IPS DF 19.7 (cell line): ENCODE measurements at places on chromosomes 4 and X.

- DNase-seq: no peak
Measured at GRCh38 chr4:127822430-127822829, 40.3 kb downstream of the HSPA4L start.

GRCh38 chr4:123162859-123163258, 233.7 kb upstream of the SPRY1 start:
- no peak for DNase-seq

GRCh38 chr4:11589676-11590075, 161.0 kb upstream of the HS3ST1 start:
- no peak for DNase-seq

DNA sequence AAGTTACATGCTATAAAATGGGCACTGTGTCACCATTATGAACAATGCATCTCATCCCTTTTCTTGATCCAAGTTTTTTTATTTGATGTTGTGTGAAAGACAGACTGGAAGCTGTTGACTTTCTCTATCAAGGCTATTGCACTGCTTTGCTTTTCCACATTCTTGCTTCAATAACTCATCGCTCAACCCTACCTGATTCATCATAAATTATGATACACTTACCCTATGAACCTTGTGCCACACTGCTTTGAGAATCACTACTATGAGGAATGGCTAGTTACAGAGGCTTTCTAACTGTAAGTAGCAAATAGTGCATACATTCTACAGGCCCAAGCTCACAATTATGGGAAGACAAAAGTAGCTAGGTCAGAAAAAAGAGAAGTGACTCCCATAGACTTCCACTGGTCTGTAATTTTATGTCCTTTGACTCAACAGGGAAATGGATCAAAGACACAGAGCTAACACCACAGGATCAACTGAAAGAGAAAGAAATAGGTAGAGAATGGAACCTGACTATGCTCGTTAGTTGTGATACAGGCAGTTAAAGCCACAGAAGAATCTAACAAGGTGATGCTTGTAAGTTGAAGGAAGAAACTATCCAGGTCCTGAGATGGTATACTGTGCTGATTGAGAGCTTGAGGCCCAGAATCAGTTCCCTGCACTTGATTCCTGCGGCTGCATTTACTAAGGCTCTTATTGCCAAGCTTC, 163.5 kb downstream of the PPP3CA start:
- no peak for DNase-seq

- no peak for DNase-seq
Measured at GRCh38 chr4:10691651-10692050, 7.1 kb upstream of the CLNK start.

DNA sequence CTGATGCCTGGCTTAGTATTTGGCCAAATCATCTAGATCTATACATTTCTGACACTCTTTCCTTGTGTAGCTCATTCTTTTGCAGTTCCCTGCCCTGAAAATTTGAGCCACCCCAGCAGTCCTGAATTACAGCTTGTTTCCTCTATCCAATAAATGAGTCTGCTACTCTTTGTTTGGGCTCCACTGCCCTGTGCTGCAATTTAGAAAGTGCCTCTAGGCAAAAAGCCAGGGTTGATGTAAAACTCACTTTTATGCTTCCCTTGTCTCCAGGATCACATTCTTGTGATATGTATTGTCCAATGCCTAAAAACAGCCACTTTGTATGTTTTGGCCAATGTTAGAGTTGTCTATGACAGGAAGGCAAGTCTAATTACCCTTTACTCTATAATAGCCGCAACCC, 101.7 kb upstream of the MAP3K15 start:
- no peak for DNase-seq

- DNase-seq: no peak
Measured at GRCh38 chrX:123959281-123960063, 2.0 kb upstream of the STAG2 start.

DNA sequence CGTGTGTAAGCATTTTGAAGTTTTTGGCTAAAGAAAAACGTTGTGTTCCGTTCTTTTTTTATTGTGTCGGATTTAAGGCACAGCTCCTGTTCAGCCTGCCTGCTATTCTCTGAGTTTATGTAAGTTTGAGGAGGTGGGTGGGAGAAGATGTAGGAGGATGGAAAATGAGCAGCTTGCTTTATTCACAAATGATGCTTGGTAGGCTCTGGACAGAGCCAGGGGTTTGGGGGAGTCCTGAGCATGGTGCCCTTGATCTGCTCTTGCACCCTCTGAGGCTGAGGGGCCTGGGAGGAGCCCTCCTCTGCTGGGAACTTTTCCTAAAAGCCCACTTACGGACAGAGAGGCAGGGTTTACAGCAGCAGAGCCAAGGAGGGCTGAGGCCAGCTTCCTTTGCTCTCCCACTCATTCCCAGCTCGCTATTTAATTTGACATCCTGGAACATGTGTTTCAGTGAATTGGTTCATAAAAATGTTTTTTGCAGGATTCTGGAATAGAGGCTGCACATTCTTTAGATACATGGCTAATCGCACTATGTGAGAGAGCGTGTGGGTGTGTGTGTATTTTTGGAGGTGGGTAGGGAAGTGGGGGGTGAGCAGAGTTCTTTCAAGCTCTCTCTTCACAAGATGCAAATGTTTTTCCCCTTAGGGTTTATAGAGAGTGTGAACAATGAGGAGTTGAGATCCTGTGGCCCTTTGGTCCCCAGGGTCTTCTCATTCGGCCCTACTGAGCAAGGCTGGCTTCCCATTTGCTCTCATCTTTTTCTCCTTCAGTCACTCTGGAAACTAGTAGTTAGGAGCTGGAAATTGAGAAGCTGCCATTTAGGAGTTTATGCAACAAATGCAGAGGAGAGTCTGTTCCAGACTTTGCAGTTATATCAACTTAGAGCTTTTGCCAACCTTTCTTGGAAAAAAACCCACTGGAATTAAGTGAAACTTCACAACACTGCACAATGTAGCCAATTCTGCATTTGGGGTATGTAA, 32.1 kb downstream of the TMEM131L start:
- no peak for DNase-seq

DNA sequence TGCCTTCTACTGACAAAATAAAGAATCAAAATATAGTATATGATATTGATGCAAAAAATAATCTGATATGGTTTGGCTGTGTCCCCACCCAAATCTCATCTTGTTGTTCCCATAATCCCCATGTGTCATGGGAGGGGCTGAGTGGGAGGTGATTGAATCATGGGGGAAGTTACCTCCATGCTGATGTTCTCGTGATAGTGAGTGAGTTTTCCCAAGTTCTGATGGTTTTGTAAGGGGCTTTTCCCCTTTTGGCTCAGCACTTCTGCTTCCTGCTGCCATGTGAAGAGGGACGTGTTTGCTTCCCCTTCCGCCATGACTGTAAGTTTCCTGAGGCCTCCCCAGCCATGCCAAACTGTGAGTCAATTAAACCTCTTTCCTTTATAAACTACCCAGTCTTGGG, 70.2 kb downstream of the TMEM165 start:
- no peak for DNase-seq

DNA sequence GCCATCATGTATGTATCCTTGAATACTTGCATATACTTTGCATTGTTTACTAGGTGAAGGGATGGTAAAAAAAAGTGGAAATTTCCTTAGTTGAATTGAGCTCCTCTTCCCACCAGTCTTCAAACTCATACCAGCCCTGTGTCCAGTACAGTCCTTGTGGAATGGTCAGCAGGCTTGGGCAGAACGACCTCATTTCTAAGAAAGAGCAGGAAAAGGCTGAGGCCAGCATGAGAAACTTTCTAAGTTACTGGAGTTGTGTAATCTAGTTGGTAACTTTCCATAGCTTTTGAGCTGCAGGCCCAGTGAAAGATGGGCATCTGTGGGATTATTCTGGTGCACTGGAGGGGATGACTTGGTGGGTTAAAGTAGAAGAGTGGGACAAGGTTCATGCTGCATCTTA, 87.6 kb downstream of the DCUN1D4 start:
- DNase-seq: no peak

GRCh38 chr4:138164208-138164607, 77.9 kb downstream of the SLC7A11 start:
- no peak for DNase-seq

DNA sequence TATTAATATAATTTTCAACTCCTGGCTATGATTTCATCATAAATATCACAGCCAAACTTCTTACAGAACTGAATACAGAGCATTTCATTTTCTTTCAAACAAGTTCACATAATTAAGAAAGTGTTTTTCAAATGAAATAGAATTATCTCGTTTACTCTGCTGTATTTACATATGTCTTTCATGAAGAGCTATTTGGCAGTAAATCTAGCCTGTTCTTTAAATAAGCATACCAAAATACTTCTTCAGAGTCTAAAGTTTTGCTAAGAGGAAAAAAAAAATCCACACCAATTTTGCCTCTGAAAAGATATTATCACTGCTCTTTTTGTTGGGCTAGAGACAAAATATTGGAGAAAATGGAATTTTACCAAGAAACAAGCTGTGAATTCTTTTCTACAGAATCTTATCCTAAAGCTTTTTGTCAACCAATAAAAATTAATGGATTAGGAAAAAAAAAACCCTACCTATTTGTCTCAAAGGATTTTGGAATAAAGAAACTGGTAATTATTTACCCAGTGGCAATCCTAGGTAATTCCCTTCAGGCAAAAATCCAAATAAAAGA, 287.9 kb upstream of the NR3C2 start:
- DNase-seq: no peak

DNA sequence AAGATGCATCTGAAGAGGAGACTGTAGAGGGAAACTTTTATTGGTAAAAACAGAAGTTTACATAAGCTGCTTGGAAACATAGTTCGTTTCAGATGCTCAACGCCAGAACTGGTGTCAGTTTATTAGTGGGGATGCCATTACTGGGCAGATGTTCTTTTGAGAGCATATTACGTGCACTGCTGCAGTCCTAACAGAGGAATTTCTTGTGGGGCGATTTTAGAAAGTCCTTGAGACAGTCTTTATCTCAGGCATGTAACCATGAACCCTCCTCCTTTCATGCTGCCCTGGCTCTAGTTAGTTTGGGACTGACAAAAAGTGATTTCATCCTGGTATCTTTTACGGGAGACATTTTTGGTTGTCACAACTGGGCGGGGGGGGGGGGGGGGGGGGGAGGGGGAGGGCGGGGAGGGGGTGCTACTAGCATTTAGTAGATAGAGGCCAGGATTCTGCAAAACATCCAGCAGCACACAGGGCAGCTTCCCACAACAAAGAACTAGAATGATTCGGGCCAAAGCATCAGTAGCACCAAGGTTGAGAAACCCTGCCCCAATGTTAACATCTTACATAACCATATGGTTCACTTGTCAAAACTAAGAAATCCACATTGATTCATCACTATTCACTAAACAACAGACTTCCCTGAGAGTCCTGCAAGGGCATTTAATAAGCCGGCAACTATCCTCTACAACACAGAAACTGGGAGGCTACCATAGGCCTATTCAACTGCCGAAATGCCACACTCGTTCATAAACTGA, 118.6 kb upstream of the FTHL17 start:
- DNase-seq: no peak

DNA sequence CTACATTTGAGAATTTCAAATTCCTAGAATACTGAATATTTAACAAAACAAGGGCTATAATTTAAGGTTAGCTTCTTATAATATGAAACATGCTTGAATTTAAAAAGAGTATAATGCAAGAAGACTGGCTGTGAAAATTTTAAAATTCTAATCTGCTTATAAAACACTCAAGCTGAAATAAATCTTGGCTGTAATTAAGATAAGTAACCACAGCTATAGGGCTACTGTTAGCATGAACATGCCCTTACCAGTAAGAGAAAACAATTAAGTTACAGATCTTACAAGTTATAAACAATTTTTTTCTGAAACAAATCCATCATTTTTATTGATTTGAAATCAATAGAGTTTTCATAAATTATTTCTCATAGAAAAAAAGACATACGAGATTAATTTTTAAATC, 148.2 kb downstream of the INPP4B start:
- DNase-seq: no peak

- DNase-seq: no peak
Measured at GRCh38 chr4:48051078-48051477, 34.5 kb downstream of the NIPAL1 start.

- no peak for DNase-seq
Measured at GRCh38 chr4:4800646-4801408, 58.6 kb upstream of the MSX1 start.

- DNase-seq: no peak
Measured at GRCh38 chrX:151973851-151974335, 583 bp downstream of the GABRE start.

DNA sequence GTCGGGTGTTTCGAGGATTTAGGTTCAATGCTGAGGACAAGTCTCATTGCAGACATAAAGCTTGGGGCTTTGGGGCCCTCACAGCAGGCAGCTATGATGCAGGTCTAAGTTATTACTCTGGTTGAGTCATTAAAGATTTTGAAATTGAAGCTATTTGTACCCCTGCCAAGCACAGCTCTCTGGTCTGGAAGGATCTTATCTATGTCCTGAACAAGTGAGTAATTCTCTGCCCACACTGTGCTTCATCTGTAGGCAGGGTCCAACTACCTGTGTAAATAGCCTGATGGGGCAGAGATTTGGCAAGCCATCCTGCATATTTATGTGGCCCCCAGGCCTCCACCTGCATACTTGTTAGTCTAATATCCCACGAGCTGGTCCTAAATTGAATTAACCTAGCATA, 41.4 kb upstream of the MAGEA4 start:
- DNase-seq: no peak

GRCh38 chr4:31365006-31365690, 645.0 kb downstream of the PCDH7 start:
- DNase-seq: no peak

DNA sequence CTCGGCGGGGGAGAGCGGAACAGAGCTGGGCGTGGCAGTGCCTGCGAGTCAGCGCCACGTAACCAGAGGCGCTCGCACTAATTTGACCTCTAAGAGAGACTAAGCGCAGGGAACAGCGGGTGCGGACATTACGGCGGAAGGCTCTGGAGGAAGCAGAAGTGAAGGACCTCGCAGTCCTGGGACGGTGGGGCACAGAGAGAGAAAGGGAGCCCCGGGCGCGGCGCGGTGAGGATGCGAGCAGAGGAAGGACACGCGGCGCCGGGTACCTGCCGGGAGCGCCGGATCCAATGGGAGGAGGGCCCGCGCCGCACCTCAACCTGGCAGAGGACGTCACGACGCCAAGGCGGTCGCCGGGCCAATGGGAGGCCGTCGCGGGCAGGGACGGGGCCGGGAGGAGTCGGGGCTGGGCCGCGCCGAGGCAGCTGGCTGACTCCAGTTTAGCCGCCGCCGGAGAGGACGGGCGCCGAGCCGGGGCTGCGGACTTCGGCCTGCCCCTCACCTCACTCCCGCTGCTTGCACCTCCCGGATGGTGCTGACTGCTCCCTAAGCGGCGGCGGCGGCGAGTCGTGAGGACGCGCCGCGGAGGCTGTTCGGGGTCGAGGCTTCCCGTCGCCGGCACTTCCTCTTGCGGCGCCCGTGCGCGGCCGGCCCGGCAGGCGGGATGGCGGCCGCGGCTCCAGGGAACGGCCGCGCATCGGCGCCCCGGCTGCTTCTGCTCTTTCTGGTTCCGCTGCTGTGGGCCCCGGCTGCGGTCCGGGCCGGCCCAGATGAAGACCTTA, at the start of gene TMEM165:
TSS of gene TMEM165 (plus strand) at position 429 of the 779 bp plus-strand sequence. CDS start at position 662, 233 bp downstream.
- no peak for DNase-seq

- DNase-seq: no peak
Measured at GRCh38 chrX:46408553-46409407, 136.4 kb downstream of the ZNF674 start.

DNA sequence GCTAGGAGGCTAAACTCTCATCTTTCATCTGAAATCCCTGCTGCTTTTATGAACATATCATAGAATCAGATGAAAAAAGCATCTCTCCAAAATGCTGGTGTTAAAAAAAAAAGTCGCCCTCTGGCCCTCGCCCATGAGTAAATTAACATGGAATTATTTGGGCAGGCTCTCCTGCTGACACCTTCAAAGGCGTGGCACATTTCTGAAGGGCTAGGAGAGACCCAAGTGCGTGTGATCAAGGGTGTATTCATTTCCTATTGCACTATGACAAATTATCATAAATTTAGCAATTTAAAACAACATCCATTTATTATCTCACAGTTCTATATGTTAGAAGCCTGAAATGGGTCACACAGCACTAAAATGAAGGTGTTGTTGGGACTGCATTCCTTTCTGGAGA, 5.1 kb downstream of the ANXA3 start:
- DNase-seq: no peak
